ENCODE measurements at places on chromosomes 13 and 19. TPM values are rescaled to one million over a fixed set of nuclear protein-coding genes. Genes with fewer than 3 reads are reported as not detected.

The MEX3D gene
- total RNA-seq, result 6.5 TPM

The GFY gene
- not detected for total RNA-seq

The BRME1 gene
- total RNA-seq, result 7.3 TPM

The CNFN gene
- total RNA-seq, result not detected

The ZNF20 gene
- total RNA-seq, result 0.74 TPM

The RASGRP4 gene
- total RNA-seq, result 0.23 TPM

The PRMT1 gene
- total RNA-seq, result 538 TPM

The RDH8 gene
- total RNA-seq, result not detected

The CEACAM3 gene
- total RNA-seq, result not detected

The COL4A2 gene
- not detected for total RNA-seq

The ZNF829 gene
- total RNA-seq, result 8.4 TPM

The RFPL4A gene
- total RNA-seq, result not detected

The NLRP11 gene
- 0.19 TPM for total RNA-seq

The ZNF99 gene
- not detected for total RNA-seq

The KLK15 gene
- not detected for total RNA-seq

The OR7A10 gene
- total RNA-seq, result not detected

The ZNF333 gene
- total RNA-seq, result 7.1 TPM

The LHB gene
- total RNA-seq, result not detected

The F2RL3 gene
- not detected for total RNA-seq

The NCCRP1 gene
- not detected for total RNA-seq

The C19orf67 gene
- not detected for total RNA-seq

The KLK14 gene
- total RNA-seq, result 0.31 TPM

The PTPRH gene
- total RNA-seq, result not detected

The IFNL1 gene
- not detected for total RNA-seq

The ADGRE3 gene
- not detected for total RNA-seq

The EXOC3L2 gene
- total RNA-seq, result not detected

The APOC1 gene
- 3.0 TPM for total RNA-seq

The KCNN4 gene
- 41.5 TPM for total RNA-seq

The SIGLEC5 gene
- not detected for total RNA-seq

The C19orf38 gene
- total RNA-seq, result 2.0 TPM

The FGF9 gene
- total RNA-seq, result 0.50 TPM

The ZNF554 gene
- total RNA-seq, result 1.2 TPM

The KLK4 gene
- not detected for total RNA-seq

The VMAC gene
- 1.9 TPM for total RNA-seq

The ZNF524 gene
- total RNA-seq, result 11.5 TPM

The SIGLEC12 gene
- 0.76 TPM for total RNA-seq

The RPL13A gene
- total RNA-seq, result 3,663 TPM
